Naive thymus-derived CD8-positive, alpha-beta T cell (primary cell): ENCODE measurements at places on chromosomes 6 and 20. TPM values are rescaled to one million over a fixed set of nuclear protein-coding genes. Genes with fewer than 3 reads are reported as not detected.

GRCh38 chr6:43386492-43386891 is 17.0 kb upstream of the ZNF318 start:
- peak; percentile 62 for DNase-seq

GRCh38 chr6:25035512-25036435 is 100.0 kb upstream of the RIPOR2 start:
- no peak for DNase-seq

DNA sequence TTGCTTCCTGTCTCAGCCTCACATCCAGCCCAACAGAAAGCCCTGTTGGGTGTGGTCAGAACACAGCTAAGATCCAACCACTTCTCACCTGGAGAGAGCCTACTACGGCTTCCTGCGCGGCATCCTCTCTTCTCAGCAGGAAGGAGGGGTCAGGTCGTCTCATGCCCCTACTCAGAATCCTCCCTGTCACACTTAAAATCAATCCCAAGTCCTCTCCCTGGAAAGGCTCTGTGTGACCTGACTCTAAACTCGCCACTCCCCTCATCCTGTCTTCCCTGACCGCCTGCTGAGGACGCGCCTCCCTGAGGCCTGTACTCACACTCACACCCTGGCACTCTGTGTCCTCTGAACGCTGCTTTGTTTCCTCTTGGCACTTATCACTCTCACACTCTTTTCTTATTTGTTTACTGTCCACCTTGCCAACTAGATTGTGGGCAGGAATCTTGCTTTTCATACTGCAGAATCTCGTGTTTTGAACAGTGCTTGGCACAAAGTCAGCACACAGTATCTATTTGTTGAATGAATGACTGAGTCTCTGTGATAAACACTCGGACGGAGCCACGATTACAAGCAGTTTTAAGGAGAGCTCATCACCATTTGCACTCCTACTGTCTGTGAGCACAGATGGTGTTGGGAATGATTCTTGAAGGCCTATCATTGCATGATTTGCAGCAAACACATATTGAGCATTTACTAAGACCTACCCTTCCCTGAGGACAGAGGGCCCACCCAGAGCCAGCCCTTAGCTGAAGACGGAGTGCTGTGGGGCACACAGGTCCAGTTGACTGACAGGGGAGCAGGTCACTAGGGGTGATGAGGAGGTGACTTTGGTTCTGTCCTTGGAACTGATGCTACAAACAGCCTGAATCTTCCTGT is 18.7 kb downstream of the RAB5IF start:
- no peak for DNase-seq

DNA sequence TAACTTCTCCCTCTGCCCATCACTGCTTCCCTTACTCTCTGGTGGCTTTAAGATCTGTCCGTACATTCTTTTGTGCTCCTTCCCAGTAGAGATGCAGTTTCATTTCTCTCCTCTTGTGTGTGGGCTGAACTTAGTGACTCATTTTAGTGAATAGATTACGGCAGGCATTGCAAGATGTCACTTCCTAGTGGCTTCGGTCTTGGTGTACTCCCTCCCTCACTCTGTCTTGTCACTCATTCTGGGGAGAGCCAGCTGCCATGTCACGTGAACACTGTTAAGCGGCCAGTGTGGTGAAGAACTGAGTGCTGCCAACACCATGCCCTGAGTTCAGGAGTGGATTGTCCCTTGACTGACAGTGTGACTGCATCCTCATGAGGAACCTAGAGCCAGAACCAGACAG is 115.9 kb downstream of the OTOR start:
- no peak for DNase-seq

GRCh38 chr6:90663873-90664272 is 77.0 kb upstream of the MAP3K7 start:
- no peak for DNase-seq

GRCh38 chr20:63223826-63224207 is 7.9 kb upstream of the YTHDF1 start:
- DNase-seq: no peak

GRCh38 chr6:164195278-164195941 is 780.9 kb downstream of the QKI start:
- DNase-seq: no peak

GRCh38 chr6:45584127-45584526 is 206.4 kb upstream of the SUPT3H start:
- no peak for DNase-seq

DNA sequence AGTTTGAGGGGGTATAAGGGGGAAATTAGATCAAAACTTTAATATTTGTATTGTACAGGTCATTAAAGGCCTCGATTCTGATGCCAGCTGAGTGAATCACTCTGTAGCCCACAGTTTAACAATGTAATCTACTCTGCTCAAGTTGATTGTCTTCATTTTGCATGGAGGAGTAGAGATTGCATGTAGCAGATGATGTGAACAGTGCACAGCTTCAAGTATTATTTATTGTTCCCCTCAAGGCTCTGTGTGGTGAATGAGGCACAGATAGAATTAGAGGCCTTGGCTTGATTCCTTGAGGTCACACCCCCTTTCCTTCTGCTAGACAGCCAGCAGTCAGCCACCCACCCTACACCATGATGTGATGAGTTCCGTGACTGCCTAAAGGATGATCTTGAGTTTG is 38.1 kb downstream of the TXLNB start:
- no peak for DNase-seq

Gene SLC44A4
- polyA plus RNA-seq: not detected

Gene TNNC2
- not detected for polyA plus RNA-seq

Gene MMP24
- 0.07 TPM for polyA plus RNA-seq

Gene HTR1B
- not detected for polyA plus RNA-seq

Gene MLIP
- polyA plus RNA-seq: not detected

Gene BIRC7
- polyA plus RNA-seq: 3.2 TPM

Gene ARHGAP18
- 0.64 TPM for polyA plus RNA-seq

Gene PYGB
- 39.9 TPM for polyA plus RNA-seq

Gene DEFB113
- polyA plus RNA-seq: not detected

Gene CFAP61
- polyA plus RNA-seq: not detected

Gene MAP7
- not detected for polyA plus RNA-seq

Gene RAET1E
- not detected for polyA plus RNA-seq
